ENCODE measurements at places on chromosomes 3 and 15. TPM values are rescaled to one million over a fixed set of nuclear protein-coding genes. Genes with fewer than 3 reads are reported as not detected.

TM4SF4 gene
- not detected for total RNA-seq

ITIH1 gene
- not detected for total RNA-seq

PROS1 gene
- total RNA-seq = 87.5 TPM

GPR62 gene
- not detected for total RNA-seq

SCN5A gene
- total RNA-seq = under 0.01 TPM

LMCD1 gene
- 213 TPM for total RNA-seq

RMDN3 gene
- total RNA-seq = 19.9 TPM

NANOGP8 gene
- 1.2 TPM for total RNA-seq

MYD88 gene
- total RNA-seq = 10.3 TPM

KY gene
- 2.1 TPM for total RNA-seq

GNAT1 gene
- not detected for total RNA-seq

SAXO2 gene
- 6.2 TPM for total RNA-seq

LRRC34 gene
- total RNA-seq = 2.2 TPM

- H3K27ac ChIP-seq = no peak overlapping the region
- peaks cover 60% of the 10 kb centered on the region for H3K36me3 ChIP-seq
- no peak for DNase-seq
- H3K4me1 ChIP-seq = no peaks in the 10 kb centered on the region
- no peak overlapping the region for H3K4me3 ChIP-seq
Observed at GRCh38 chr3:47688488-47688887, 93.2 kb downstream of the SMARCC1 start.

GRCh38 chr15:101026656-101027272 lies 107.6 kb downstream of the LRRK1 start:
- H3K4me3 ChIP-seq = no peak overlapping the region
- H3K27me3 ChIP-seq = no peaks in the 10 kb centered on the region
- peak; percentile 48 for DNase-seq
- H3K36me3 ChIP-seq = peaks cover 56% of the 10 kb centered on the region
- no peak overlapping the region for H3K27ac ChIP-seq

DNA sequence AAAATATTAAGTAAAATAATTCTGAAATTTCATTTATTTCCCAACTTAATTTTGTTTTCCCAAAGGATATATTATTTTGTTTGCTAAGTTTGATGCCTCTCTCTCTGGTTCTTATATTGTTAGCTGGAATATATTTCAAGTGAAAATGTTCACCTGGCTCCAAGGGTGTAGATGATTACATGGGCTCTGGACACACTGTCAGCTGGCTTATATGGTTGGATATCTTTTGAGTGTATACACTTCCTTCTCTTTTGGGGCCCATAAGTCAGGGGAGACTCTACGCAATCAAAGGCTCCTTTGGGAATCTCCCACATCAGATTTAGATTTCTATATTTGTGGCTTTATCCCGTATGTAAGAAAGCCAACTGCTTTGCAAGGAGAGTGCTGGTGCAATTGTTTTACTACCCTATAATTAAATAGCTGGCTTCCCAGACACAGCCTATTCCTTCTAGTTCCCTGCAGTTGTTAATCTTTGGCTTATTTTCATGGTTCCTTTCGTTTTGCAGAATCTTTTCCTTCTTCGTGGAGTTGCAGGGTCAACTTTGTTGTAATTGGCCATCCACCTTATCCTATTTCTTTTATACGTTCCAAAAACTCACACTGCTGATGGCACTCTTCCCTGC lies 225.7 kb downstream of the DPH6 start:
- DNase-seq = no peak
- peaks cover 6% of the 10 kb centered on the region for H3K4me1 ChIP-seq
- no peak overlapping the region for H3K4me3 ChIP-seq

- peaks cover 23% of the 10 kb centered on the region for H3K4me1 ChIP-seq
- no peaks in the 10 kb centered on the region for H3K36me3 ChIP-seq
- no peaks in the 10 kb centered on the region for H3K27me3 ChIP-seq
- DNase-seq = no peak
- no peak overlapping the region for H3K4me3 ChIP-seq
Observed at GRCh38 chr15:64229129-64229724, 66.4 kb upstream of the PPIB start.

DNA sequence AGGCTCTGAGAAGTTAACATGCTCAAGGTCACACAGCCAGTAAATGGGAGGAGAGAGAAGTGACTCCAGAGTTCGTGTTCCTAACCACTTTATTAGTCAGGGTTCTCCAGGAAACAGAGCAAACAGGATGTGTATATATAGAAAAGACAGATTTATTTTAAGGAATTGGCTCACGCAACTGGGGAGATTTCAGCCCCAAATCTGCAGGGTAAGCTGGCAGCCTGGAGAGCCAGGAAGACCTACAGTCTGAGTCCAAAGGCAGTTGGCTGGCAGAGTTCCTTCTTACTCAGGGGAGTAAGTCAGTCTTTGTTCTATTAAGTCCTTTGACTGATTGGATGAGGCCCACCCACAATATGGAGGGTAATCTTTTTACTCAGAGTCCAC lies 118.2 kb upstream of the PROK2 start:
- H3K4me3 ChIP-seq = no peak overlapping the region
- peaks cover 25% of the 10 kb centered on the region for H3K27me3 ChIP-seq
- DNase-seq = no peak
- H3K36me3 ChIP-seq = no peaks in the 10 kb centered on the region
- no peaks in the 10 kb centered on the region for H3K4me1 ChIP-seq

DNA sequence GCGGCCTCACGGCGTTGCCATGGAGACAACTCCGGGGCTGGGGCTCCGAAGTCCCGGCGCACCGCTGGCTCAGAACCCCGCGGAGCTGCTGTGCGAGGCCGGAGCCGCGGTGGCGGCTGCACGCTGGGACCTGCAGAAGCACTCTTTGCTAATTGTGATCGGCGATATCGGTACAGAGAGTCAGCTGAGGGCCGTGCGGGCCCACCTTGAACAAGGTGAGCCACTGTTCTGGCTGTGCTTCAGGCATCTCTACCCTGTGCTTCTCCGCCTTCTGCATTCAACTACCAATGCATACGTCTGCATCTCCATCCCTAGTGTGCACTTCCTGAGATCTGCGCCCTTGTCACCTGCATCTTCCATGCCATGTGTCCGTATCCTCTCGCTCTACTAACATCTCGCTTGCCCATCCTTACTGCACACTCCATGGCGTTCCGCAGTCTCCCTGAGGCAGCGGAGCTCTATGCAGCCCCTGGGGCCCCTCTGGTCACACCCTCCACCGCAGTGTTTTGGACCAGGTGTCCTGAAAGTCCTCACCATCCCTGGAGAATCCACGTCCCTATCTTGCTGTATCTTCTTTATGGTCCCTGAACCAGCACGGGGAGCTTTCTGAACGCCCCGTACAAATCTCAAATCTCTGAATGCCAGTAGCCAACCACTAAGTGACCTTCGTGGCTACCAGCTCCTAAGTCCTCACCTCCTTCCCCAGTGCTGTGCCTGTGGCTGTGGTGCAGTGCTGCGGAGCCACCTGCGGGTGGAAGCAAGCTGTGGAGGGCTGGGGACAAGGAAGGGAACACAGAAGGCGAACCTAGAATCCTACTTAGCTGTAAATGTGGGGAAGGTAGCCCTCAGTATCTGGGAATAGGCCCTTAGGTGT lies 6.2 kb upstream of the MAP1A start:
- H3K4me3 ChIP-seq = peak overlapping the region; percentile 79
- H3K27me3 ChIP-seq = no peaks in the 10 kb centered on the region
- peaks cover 53% of the 10 kb centered on the region for H3K4me1 ChIP-seq
- no peaks in the 10 kb centered on the region for H3K36me3 ChIP-seq
- H3K27ac ChIP-seq = peak overlapping the region; percentile 44

DNA sequence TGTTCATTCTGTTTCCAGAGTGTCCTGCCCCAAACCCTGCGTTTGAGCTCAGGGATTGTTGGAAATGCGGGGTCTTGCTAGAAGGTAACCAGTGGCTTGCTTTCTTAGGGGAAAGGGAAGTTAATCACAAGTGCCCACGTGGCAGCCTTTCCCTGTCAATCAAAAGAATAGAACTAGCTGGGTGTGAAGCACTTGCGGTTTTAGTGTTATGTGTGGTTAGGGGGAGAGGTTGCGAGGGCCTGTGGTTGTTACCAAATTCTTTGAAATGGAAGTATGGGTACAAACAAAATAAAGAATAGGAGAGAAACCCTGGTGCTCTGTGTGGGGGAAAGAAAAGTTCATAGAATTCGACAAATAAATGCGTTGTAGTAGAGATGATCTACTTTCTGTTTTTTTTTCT lies 67.6 kb downstream of the FNDC3B start:
- H3K4me1 ChIP-seq = peaks cover 47% of the 10 kb centered on the region
- no peaks in the 10 kb centered on the region for H3K27me3 ChIP-seq
- peak overlapping the region; percentile 44 for H3K27ac ChIP-seq
- no peak overlapping the region for H3K4me3 ChIP-seq
- no peak for DNase-seq

- no peaks in the 10 kb centered on the region for H3K36me3 ChIP-seq
- H3K4me1 ChIP-seq = peaks cover 7% of the 10 kb centered on the region
- H3K4me3 ChIP-seq = no peak overlapping the region
- H3K27me3 ChIP-seq = no peaks in the 10 kb centered on the region
Observed at GRCh38 chr3:112730210-112730609, 89.3 kb upstream of the CCDC80 start.

GRCh38 chr15:101528108-101528916 lies 38.8 kb upstream of the PCSK6 start:
- no peak overlapping the region for H3K27ac ChIP-seq
- H3K36me3 ChIP-seq = no peaks in the 10 kb centered on the region
- H3K27me3 ChIP-seq = no peaks in the 10 kb centered on the region
- H3K4me1 ChIP-seq = no peaks in the 10 kb centered on the region
- no peak overlapping the region for H3K4me3 ChIP-seq

- H3K36me3 ChIP-seq = no peaks in the 10 kb centered on the region
- no peaks in the 10 kb centered on the region for H3K27me3 ChIP-seq
- no peak for DNase-seq
- H3K4me3 ChIP-seq = no peak within 1 kb of the TSS
Observed at GRCh38 chr3:139476348-139476747, at the start of gene RBP2. Gene RBP2 (minus strand): TSS chr3:139476516. CDS start chr3:139476459, 57 bp downstream.

- H3K27me3 ChIP-seq = no peaks in the 10 kb centered on the region
- peak overlapping the region; percentile 63 for H3K27ac ChIP-seq
- H3K36me3 ChIP-seq = no peaks in the 10 kb centered on the region
- no peak for DNase-seq
Observed at GRCh38 chr3:182981038-182981380, 671 bp upstream of the DCUN1D1 start.

GRCh38 chr3:1962396-1963088 lies 136.1 kb upstream of the CNTN4 start:
- no peak for DNase-seq
- H3K4me1 ChIP-seq = no peaks in the 10 kb centered on the region
- H3K4me3 ChIP-seq = no peak overlapping the region
- H3K27ac ChIP-seq = no peak overlapping the region
- H3K36me3 ChIP-seq = no peaks in the 10 kb centered on the region

DNA sequence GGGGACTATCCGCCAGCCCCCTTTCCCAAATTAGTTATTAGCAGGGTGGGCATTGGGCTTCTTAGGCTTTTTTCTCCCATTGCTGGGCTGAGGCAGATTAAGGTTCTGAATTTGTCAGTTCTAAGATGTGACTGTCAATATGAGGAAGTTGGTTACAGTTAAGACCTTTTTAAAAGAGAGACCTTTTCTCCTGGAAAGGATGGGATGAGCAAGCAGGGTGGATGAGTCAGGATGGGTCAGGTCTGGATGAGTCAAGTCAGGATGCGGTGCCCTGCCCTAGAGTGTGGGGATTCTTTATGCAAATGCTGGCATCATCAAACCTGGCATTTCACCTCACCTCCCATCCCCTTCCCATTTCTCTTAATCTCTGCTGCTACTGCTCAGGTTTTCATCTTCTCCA lies 1.9 kb downstream of the AEN start:
- peaks cover 33% of the 10 kb centered on the region for H3K4me1 ChIP-seq
- H3K27me3 ChIP-seq = no peaks in the 10 kb centered on the region
- DNase-seq = peak; percentile 98
- peaks cover 38% of the 10 kb centered on the region for H3K36me3 ChIP-seq
- peak overlapping the region; percentile 94 for H3K4me3 ChIP-seq
- H3K27ac ChIP-seq = peak overlapping the region; percentile 99

GRCh38 chr3:47042231-47042791 lies 62.8 kb downstream of the NBEAL2 start:
- H3K27me3 ChIP-seq = no peaks in the 10 kb centered on the region
- DNase-seq = no peak
- H3K36me3 ChIP-seq = peaks cover 44% of the 10 kb centered on the region
- H3K4me3 ChIP-seq = no peak overlapping the region
- H3K4me1 ChIP-seq = no peaks in the 10 kb centered on the region
- H3K27ac ChIP-seq = no peak overlapping the region

DNA sequence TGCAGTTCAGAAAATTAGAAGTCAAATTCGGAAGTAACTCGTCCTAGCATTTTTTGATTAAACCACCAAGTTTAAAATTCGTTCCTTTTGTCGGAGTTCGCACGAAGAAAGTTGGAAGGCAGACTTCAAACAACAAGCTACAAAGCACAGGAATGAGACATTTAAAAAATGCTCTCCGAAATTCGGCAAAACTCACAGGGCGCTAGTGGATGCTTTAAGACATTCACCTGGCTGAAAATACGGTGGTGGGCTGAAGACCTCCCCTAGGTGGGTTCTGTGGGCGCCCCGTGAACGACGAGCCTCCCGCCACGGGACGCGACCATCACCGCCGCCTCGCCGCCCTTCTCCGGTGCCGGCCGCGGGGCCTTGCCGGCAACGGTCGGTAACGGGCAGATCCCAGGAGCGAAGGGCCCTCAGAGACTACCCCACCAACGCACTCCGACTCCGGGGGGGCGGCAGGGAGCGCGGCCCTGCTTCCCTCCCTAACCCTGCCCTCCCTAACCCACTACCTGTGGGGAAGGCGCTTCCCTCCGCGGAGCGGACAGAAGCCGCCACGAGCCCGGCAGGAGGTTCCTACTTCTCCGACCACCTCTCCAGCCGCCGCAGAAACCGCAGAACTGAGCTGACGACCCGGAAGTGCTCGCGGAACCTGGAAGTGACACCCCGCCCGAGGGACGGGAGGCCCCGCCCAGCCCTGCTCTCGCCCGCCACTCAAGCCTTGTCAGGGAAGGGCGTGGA lies at the start of gene GTF2A2:
TSS of gene GTF2A2 (minus strand) at position 619 of the 738 bp plus-strand sequence. CDS start 5,238 bp downstream, outside the sequence.
- H3K27ac ChIP-seq = peak within 1 kb of the TSS; percentile 73
- peaks cover 20% of the 10 kb centered on the region for H3K36me3 ChIP-seq
- peaks cover 11% of the 10 kb centered on the region for H3K4me1 ChIP-seq
- H3K27me3 ChIP-seq = no peaks in the 10 kb centered on the region

DNA sequence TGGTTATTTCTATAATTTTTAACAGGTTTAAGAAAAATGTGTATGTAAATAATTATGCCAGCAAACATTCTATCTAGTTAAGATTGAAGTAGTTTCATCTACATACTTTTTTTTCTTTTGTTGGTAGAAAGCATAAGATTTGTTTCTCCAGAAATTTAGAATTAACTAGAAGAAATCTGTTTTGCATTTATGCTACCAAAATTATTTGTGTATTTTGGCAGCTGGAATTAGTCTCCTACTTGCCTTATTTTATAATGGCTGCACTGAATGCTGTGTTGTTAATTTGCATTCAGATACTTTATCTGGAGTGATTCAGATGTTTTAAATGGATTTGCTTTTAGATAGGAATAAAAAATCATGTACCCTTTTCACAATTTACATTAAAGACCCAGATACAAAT lies 100.2 kb upstream of the NAALADL2 start:
- no peaks in the 10 kb centered on the region for H3K4me1 ChIP-seq
- H3K27ac ChIP-seq = no peak overlapping the region
- no peak overlapping the region for H3K4me3 ChIP-seq
- no peaks in the 10 kb centered on the region for H3K27me3 ChIP-seq
- H3K36me3 ChIP-seq = no peaks in the 10 kb centered on the region

- H3K4me1 ChIP-seq = no peaks in the 10 kb centered on the region
- H3K27ac ChIP-seq = no peak overlapping the region
- no peak overlapping the region for H3K4me3 ChIP-seq
- H3K27me3 ChIP-seq = no peaks in the 10 kb centered on the region
Observed at GRCh38 chr3:130635285-130635684, 111.3 kb downstream of the PIK3R4 start.
